ENCODE measurements at places on chromosomes 7 and 10. TPM values are rescaled to one million over a fixed set of nuclear protein-coding genes. Genes with fewer than 3 reads are reported as not detected.

Gene LIPN
- total RNA-seq = not detected

Gene EPO
- not detected for total RNA-seq

- DNase-seq = no peak
These were observed 379.1 kb downstream of the ADRA2A start for GRCh38 chr10:111455776-111456426.

Gene TLL2
- total RNA-seq = 7.0 TPM

All from left ventricle myocardium inferior (tissue), 1 donor.